ENCODE measurements at places on chromosomes 7 and 10.
A peak's percentile ranks its signal among the peaks of the same experiment; 100 is the strongest.

DNA sequence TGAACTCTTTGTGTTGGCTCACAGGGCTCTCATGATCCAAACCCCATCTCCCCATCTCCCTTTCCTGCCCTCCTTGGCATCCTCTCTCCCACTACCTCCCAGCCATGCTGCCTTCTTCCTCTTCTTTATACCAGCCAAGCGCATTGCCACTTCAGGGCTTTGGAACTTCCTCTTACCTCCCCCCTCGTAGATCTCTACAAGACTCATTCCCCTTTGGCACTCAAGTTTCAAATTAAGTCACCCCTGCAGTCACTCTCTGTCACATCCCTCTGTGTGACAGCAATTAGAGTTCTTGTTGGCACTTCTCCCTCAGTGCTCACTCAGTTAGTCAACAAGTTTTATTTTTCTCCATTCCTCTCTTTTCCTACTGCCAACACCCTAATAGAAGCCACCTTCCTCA is 20.8 kb upstream of the NRP1 start:
- no peak for DNase-seq

GRCh38 chr10:51743146-51743545 is 43.8 kb upstream of the CSTF2T start:
- peak; percentile 3 for DNase-seq

DNA sequence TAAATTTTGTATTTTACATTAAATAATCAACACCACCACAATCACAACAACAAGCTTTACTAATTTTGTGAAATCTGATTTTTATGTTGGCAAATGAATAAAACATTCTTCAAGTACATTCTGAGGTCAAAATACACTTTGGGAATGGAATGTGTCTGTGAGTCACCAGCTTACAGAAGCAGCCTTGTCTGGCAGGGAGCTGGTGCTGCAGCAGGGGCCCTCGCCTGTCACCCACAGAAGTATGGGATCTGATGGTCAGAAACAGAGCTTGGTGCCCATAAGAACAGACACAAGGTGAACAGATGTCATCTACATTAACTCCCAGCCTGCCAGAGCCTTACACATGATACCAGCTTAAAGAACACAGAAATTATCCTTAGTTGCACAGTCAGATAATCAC is 496.9 kb downstream of the CCSER2 start:
- peak; percentile 1 for DNase-seq

DNA sequence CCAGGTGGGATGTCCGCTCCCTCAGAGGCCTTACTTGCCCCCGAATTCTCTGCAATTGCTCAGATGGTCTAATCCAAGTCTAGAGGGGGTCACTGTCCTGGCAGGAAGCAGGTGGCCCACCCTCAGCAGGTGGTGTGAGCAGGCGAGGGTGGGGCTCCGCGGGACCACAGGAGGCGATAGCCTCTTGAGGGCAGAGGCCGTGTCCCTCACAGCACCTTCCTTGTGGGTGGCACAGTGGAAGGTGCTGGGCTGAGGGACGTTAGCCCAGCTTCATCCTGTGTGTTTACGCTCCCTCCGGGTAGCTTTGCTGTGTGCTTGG is 38.3 kb upstream of the INPP5A start:
- DNase-seq, result no peak

- DNase-seq, result no peak
These were observed 2.3 kb downstream of the NACAD start for GRCh38 chr7:45086331-45087065.

DNA sequence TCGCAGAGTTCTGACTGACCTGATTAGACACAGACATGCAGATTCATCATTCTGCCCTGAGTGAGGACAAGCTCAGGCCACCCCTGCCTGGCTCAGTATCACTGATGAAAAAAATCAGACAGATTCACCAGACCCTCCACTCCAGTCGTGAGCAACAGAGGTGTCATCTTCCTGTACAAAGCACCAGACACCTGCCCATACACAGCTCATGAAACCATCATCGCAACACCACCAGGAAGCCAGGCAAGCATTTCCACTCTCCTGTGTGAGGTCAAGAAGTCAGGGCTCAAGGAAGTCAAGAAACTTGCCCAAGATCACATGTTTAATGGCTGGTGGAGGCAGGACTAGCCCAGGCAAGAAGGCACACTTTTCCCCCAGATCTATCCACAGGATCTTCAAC is 163.0 kb downstream of the CALN1 start:
- no peak for DNase-seq

GRCh38 chr10:82288461-82288881 is 413.5 kb downstream of the NRG3 start:
- no peak for DNase-seq

GRCh38 chr7:142790555-142790954 is 19.8 kb downstream of the PRSS2 start:
- DNase-seq, result no peak

DNA sequence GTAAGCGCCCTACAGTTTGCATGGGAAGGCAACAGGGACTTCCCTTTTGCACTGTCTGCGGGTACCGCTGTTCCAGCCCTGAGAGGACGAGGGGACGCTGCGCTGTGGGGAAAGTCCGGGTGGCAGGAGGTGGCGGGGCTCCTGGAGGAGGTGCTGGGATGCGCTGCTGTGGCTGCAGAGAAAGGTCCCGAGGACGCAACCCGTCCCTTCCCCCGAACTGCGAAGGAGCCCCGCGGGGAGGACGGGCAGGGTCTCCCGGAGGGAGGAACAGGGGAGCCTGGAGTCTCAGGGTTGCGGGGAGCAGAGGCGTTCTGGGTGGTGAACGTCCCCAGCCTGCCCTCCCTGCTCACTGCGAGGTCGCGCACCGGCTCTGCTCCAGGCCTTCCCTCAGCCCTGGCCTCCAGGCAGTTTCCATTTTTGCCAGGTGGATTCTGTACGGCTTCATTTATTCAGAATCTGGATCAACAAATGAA is 91.6 kb downstream of the CXCL12 start:
- no peak for DNase-seq

- no peak for DNase-seq
These were observed 143.2 kb downstream of the NRCAM start for GRCh38 chr7:108313086-108313485.

GRCh38 chr10:44991571-44991970 is 9.2 kb upstream of the ZNF22 start:
- DNase-seq, result no peak

- no peak for DNase-seq
These were observed 22.3 kb downstream of the CNTNAP2 start for GRCh38 chr7:146138926-146139325.

- no peak for DNase-seq
These were observed 381.4 kb downstream of the RPS24 start for GRCh38 chr10:78415111-78415510.

DNA sequence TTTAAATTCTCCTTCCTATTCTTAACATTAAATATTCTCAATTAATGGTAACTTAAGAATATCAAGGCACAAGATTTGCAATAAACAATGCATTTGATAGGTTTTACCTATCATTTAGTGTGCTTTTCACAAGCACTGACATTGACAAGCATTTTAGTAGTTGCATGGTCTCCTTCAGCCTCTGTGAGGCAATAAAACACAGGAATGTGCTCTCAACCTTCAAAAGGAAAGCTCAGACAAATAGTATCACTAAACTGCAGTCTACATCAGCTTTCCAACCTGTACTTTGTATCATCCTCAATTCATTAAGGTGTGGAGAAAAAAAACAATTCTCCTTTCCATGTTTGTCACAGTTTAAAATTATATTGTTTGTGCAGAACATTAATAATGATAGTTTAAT is 51.1 kb upstream of the TSPAN13 start:
- no peak for DNase-seq

DNA sequence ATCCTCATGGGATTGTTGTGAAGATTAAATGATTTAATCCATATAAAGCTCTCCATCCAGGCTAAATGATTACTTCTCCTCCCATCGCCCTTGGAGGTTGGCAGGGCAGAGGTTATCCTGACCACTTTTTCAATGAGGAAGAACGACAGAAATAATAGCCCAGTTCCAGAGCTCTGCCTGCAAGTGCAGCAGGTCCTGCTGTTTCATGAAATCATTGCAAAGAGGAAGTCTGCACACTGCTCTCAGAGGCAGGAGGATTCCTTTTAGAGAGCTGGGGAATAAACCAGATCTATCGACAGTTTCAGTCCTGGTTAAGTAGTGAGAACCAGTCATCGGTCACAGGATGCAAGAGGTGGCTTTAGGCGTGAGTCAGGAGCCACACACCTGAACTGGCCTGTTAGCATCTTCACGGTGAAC is 25.0 kb upstream of the CDH23 start:
- DNase-seq, result no peak

GRCh38 chr10:3236644-3237404 is 64.2 kb upstream of the PITRM1 start:
- DNase-seq, result no peak

DNA sequence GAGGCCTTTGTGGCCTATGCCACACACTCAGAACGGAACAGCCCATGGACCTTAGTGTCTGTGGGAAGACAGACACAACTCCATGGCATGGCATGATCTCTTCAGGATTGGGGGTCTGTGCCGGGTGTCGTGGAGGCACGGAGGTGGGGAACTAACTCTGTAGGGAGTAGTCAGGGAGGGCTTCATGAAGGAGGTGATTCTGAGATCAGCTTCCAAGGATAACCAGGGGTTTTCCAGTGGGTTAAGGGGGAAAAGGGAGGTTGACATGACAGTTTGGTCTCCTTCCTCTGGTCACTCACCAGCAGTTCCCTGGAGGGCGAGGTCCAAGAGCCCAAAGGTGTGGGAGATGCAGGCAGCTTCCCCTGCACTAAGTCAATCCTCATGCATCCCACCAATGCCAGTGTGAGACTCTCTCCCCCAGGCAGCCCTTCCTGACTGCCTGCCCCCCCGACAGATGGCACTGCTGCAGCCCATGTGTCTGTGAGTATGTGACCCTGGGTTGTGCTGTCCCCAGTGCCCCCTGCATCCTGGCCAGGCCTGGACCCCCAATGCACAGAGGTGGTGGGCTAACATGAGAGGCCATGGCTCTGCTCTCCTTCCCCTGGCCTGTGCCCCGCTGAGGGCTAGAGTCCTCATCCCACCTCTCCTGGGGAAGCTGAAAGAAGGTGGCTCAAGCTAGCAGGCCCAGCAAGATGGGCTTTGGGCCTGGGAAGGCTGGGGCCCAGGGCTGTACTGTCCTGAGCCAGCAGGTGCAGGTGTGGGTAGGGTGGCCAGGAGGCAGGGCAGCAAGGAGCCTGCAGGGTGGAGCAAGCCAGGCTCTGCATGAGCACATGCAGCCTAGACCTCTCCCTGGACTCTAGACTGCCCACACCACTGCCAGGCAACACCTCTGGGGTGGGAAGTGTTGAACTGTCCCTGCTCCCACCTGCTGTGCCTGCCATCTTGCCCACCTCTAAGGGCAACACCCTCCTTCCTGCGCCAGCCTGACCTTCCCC is 39.7 kb downstream of the RASGEF1A start:
- no peak for DNase-seq

DNA sequence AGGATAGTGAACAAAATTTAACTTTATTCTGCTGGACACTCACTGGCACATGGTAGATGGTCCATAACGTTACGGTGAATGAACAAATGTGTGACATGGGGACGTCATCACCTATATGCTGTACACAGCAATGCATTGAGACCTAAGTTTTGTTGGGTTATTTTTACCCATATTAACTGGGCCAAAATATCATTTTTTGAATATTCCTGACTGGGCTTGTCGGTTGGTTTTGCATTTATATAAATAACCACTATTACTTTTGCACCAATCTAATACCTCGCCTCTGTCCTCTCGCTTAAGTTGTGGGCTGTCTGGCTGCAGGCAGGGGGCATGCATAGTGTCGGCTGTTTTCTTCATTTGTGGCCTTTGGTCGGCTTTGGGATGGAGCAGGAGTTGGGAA is 161.7 kb downstream of the USP6NL start:
- DNase-seq, result no peak

DNA sequence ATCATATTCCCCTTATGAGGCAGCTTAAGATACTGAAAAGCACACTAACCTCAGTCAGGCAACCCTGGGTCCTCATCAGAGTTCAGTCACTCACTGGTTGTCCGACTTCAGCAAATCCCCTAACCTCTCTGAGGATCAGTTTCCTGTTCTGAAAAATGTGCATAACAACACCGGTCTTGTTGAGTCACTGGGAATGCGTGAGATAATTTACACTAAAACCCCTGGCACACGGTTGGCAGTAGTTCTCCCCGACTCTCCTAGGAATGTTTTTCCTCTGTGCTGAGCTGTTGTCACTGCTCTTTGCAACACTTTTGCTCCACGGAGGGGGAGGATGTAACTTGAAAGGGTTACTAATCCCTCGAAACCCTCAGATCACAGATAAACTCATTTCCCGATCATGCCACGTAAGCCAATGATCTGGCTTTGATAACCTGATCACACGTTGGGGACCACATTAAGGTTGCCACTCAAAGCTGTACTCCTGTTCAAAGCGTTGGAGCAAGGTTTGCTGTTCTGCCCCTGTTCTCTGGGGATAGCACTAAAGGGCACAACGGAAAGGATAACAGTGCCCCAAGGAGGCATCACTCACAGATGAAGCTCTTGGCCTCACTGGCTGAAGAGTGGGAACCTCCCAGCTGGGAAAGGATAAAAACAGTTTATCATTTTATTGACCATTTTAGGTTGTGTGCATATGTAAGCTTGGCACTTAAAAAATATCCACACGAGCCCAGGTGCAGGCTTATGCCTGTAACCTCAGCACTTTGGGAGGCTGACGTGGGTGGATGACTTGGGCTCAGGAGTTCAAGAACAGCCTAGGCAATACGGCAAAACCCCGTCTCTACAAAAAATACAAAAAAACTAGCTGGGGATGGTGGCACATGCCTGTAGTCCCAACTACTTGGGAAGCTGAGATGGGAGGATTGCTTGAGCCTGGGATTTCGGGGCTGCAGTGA is 5.0 kb upstream of the RBM17 start:
- no peak for DNase-seq

- no peak for DNase-seq
These were observed 154.2 kb downstream of the EBF3 start for GRCh38 chr10:129809841-129810240.

DNA sequence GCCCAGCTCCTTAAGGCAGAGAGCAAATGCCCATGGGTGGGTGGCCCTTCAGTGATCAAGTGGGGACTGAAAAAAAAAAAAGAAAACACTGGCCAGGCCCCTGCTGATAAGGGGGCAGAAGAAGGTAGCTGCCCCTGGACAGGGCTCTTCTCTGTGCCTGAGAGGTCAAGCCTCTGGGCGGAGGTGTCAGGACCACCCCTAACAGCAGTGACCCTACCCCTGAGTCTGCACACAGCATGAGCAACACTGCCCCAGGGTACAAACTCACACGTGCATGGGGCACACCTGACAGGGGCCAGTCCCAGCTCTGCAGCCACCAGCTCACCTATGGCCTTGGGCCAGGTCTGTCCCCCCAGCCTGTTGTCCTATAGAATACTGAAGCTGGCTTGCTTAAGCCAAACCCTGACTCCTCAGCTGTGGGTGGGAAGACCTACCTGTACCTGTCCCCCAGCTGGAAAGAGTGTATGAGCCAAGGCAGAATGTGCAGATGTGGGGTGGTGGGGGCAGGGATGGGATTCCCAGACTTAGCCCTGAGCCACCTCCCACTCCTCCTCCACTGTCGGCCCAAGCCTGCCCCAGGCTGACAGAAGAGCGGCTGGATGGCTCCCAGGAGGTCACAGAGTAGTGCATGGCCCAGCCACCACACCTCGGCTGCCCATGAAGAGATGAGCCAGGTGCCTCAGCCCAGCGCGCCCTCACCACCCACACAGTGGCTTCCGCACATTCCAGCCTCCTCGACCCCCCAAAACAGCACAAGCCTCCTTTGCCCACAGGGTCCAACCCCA is 23.7 kb downstream of the KCNH2 start:
- no peak for DNase-seq

- DNase-seq, result no peak
These were observed 572 bp downstream of the CHST12 start for GRCh38 chr7:2403718-2404648.
